ENCODE measurements at places on chromosomes 2 and 18. TPM values are rescaled to one million over a fixed set of nuclear protein-coding genes. Genes with fewer than 3 reads are reported as not detected.

OR6B2 gene
- total RNA-seq: not detected

ANKRD30BL gene
- not detected for total RNA-seq

FAM124B gene
- not detected for total RNA-seq

HOXD11 gene
- total RNA-seq: not detected

IL18R1 gene
- 3.6 TPM for total RNA-seq

MAPK4 gene
- total RNA-seq: not detected

TOGARAM2 gene
- not detected for total RNA-seq

ASXL3 gene
- not detected for total RNA-seq

SPP2 gene
- not detected for total RNA-seq

ALKAL2 gene
- not detected for total RNA-seq

UGT1A5 gene
- total RNA-seq: not detected

RTP5 gene
- total RNA-seq: not detected

DSG4 gene
- total RNA-seq: 0.04 TPM

ASB18 gene
- 0.15 TPM for total RNA-seq

UBE2F gene
- 37.5 TPM for total RNA-seq

GRHL1 gene
- 9.3 TPM for total RNA-seq

REEP1 gene
- total RNA-seq: 0.06 TPM

RDH14 gene
- total RNA-seq: 43.4 TPM

MBD1 gene
- total RNA-seq: 30.2 TPM

PROKR1 gene
- 0.12 TPM for total RNA-seq

CRYBA2 gene
- total RNA-seq: 6.4 TPM

Measured in PC-3 (cell line).